ENCODE measurements at places on chromosomes 13 and 19.

DNA sequence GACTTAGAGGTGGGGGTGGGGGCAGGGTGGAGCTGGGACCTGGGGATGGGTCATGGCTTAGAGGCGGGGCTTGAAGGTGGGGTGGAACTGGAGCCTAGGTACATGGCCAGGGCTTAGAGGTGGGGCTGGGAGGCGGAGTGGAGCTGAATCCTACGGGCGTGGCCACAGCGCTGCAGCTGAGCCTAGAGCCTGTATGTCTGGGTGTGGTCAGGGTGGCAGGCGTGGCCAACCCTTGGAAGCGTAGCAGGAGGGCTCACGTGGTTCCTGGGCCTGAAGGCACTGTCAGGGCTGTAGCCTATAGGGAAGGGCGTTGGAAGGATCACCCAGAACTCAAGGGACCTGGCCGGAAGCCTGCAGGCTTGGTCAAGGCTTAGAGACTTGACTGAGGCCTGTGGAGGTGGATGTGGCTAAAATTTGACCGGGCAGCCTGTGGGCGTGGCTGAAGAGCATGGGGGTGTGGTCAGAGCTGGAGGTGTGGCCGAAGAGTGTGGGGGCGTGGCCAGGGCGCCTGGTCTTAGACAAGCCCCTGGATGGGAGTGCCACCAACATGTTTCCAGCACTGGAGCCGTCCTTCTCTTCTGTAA lies 24.3 kb downstream of the COLGALT1 start:
- no peak for DNase-seq

GRCh38 chr13:49532593-49532992 lies 36.8 kb downstream of the PHF11 start:
- no peak for DNase-seq

GRCh38 chr19:41868120-41868988 lies 8.3 kb downstream of the RPS19 start:
- DNase-seq = no peak

DNA sequence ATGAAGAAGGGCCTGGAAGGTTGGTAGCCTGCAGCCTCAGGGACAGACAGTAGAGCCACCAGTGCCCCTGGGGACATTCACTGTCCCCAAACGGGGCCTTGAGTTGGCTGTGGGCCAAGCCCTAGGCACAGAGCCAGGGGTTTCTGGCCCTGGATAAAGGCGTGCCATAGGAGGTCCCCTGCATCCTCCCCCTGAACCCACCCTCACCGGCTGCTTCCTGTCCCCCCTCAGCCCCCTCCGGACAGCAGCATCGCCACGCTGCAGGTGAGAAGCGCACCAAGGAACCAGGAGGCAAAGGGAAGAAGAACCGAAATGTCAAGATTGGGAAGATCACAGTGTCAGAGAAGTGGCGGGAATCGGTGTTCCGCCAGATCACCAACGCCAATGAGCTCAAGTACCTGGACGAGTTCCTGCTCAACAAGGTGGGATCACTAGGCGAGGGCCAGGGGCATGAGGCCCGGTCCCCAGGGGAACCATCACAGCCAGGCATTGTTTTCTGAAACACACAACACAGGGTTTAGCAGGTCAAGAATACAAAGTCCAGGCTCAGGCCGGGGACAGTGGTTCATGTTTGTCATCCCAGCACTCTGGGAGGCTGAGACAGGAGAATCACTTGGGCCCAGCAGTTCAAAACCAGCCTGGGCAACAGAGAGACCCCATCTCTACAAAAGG lies 14.6 kb upstream of the USE1 start:
- DNase-seq = no peak

- no peak for DNase-seq
Measured at GRCh38 chr19:22606212-22606553, 27.9 kb upstream of the ZNF492 start.

Measured in activated T-cell treated with anti-CD3 and anti-CD28 coated beads for 1 hour (primary cell).